ENCODE measurements at places on chromosomes 5 and 9.

DNA sequence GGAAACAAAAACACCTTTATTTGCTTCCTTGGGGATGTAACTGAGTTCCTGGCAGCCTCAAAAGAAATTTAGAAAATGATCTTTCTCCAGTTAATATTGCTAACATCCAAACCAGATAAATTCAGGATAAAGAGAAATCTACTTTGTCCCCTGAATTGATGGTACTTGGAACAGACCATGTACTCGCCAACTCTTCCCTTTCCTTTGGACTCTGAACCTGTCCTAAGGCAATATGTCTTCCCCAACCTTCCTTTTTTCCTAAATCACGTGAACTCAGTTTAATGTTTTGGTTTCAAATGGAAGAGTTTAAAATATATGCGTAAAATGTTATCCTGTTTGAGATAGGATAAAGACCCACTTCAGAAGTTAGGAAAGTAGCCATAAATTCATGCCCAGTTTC lies 28.0 kb downstream of the ACO1 start:
- no peak for DNase-seq

DNA sequence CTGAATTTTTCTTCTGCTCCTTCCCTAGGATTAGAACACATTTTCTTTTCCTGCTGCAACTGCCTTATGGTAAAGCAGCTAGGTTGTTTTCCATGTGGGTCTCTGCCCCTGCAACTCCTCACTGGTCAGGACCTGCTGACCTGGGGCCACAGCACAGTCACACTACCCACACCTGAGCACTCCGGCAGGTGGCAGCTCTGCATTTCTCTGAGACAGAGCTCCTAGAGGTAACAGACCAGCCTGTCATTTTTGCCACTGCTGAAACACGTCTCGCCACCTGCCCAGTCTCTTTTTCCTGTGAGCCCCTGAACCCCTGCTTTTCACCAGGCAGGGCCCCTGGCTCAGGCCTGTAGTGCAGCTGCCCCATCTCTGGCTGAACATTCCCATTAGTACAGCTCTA lies 609.6 kb downstream of the HINT1 start:
- no peak for DNase-seq

DNA sequence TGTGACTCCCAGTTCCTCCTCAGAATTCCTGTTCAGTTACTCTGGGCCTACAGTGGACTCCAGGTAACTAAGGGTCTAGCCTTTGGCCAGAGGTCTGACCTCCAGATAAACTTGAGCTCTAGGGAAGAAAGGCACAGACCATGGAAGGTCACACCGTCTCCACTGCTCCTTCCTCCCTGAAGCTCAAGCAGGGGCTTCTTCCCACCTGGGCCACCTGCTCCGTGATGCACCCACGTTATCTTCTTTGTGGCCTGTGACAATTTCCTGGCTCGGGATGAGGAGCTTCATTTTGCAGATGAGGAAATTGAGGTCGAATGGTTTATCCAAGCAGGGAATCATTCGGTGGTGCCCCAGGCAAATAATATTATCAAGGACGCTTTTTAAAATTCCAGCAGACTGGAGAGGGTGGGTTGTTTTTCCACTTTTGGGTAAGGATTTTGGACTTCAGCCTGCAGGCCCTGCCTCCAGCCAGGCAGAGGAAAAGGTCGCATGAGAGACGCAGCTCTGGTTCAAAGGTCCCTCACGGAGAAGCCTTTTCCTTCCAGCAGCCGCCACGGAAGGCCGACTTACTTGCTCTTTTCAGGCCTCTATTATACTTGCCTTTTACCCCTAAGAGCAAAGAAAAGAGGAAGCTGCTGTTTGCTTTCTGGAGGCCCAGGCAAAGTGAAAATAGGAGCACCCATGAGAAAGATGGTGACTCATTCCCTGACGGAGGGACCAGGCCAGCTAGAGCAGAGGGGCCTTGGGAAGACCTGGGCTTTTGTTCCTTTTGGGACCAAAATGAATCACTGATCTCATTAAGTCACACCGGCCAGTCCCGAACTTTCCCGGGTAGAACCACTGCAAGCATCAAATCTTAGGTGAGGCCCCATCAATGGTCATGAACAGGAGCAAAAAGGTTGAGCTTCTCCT lies 22.8 kb upstream of the DUSP1 start:
- no peak for DNase-seq

DNA sequence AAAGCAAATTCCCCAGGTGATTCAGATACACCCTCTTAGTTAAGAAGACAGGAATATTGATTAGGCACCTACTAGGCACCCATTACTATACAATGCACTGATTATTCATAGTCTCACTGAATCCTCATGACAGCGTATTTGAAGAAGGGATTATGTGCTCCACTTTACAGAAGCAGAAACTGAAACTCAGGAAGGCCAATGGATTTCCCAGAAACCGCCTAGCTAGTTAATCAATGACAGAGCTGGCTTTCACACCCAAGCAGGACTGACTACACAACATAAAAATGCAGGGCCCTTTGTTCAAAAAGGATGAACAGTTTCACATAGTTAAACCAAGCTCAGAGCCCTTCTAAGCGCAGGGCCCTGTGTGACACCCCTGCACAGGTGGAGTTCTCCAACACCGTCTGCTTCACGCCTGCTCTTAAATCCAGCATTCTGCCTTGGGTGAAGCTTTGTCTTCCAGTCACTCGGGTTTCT lies 117.3 kb downstream of the TTLL11 start:
- peak; percentile 94 for DNase-seq

DNA sequence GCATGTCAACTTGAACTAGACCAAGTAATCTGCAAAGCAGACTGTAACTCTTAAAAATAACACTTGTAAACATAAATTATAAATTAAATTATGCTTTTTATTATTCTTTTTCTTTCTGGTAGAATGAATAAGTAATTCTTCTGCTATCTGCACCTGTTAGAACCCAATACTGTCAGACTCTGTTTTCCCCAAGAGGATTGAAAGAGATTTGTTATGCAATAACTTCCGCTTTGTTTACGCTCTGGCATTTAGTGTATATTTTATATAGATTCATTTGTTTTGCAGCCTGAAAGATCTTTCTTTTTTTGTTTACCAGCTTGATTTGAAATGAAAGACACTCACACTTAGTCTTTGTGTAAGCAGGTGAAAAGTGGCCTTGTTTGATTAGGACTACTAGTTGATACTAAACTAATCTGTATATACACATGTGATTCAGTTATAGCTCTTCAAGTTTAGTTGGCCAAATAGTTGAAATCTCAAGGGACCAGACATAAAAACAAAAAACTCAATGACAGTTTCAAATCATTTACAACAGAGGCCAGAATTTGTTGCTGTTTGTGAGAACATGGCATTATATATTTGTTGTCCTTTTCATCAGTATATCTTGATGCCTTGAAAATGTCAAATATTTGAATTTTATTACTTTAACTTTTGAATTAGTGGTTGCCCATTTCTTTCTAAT lies 155.8 kb downstream of the PBX3 start:
- DNase-seq = no peak

- DNase-seq = no peak
These were observed 22.8 kb downstream of the PTCH1 start for GRCh38 chr9:95494022-95494415.

- DNase-seq = no peak
These were observed 11.3 kb downstream of the WWC1 start for GRCh38 chr5:168302785-168303184.

DNA sequence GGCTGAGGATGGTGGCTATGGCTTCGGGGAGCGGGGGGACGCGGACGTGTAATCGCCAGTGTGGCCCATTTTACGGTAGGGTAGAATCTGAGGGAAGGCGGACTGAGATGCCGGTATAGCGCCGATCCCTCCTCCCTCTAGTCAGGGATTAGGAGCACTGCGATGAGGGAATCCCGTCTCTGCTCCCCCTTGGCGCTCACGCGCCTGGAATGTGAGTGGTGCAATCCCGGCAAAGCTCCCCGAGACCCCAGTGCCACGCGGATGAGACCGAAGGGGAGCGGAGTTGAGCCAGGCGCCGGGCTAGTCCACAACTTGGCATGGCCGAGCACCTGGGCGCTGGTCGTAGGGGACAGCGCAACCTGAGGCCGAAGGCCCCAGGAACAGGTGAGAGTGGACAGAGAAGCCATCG lies 2.2 kb downstream of the NPR3 start:
- DNase-seq = no peak

GRCh38 chr5:139445325-139446170 lies 6.2 kb upstream of the DNAJC18 start:
- DNase-seq = no peak

- no peak for DNase-seq
These were observed 12.2 kb upstream of the MEGF9 start for GRCh38 chr9:120726484-120726883.

- no peak for DNase-seq
These were observed 701 bp upstream of the LMX1B start for GRCh38 chr9:126612813-126613641.

- no peak for DNase-seq
These were observed 110.5 kb downstream of the MEGF10 start for GRCh38 chr5:127400946-127401670.

GRCh38 chr5:65061250-65061973 lies 292.7 kb downstream of the CWC27 start:
- no peak for DNase-seq

GRCh38 chr5:103690676-103691075 lies 128.1 kb upstream of the NUDT12 start:
- no peak for DNase-seq

GRCh38 chr9:94153905-94154304 lies 69.6 kb downstream of the PTPDC1 start:
- no peak for DNase-seq

GRCh38 chr5:107830750-107831149 lies 160.0 kb upstream of the EFNA5 start:
- DNase-seq = no peak

DNA sequence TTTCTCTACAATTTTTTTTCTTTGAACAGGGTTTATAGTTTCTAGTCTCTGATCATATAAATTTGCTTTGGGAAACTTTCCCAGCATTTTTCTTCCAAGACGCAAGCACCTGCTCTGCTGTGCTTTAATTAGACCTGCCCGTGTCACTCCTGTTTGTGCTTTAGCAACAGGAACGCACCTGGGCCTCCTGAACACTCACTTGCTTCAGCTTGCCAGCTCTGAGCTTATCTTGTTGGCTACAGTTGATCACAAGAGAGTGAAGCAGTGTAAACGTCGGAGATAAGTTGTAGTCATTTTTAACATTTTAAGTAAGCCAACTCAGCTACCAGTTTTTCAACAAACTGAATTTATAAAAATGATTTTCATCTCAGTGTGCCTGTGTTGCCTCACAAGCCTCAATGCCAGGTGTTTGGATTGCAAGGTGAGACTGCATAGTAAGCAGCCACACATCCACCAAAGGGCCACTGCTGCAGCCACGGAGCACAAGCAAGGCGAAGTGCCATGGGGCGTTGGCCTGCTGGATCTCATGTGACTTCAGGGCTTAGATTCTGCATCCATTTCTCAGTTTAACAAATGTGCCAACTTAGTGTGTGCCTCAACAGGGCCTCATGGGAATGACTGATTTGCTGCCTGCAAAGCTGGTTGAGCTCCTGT lies 166.9 kb downstream of the TRIO start:
- no peak for DNase-seq

DNA sequence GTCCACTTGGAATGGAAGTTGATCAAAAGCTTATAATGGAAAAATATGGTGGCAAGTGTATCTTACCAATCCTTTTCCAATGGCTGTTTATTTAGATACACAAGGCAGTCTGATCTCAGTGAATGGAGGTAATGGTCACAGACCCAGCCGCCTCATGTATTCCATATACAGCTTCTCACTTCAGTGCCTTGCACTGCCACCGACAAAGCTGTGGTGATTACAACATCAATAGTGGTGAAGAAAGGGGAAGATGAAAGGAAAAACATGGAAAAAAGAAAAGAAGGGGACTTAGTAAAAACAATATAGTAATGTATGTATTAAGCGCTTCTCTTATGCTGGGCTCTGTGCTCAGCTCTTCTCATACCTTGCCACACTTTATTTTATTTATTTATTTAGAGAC lies 297.3 kb upstream of the RASA1 start:
- no peak for DNase-seq

DNA sequence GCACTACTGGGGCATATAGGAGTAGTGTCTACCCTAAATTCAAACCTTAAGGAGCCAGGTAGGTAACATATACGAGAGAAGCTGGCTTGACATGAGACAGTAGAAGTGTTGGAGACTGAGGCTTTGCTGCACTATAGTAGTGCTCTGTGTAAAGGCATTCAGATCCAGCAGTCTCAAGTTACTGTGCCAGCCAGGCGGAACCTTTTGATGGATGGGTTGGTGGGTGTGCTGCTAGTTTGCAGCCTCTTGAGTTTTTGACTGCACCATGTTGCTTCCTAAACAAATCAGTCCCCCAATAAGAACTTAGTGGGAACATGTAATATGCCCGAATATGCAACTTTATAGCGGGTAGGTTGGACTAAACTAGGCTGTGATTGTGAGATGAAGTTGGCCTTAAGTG lies 1.5 kb downstream of the CLTA start:
- no peak for DNase-seq

DNA sequence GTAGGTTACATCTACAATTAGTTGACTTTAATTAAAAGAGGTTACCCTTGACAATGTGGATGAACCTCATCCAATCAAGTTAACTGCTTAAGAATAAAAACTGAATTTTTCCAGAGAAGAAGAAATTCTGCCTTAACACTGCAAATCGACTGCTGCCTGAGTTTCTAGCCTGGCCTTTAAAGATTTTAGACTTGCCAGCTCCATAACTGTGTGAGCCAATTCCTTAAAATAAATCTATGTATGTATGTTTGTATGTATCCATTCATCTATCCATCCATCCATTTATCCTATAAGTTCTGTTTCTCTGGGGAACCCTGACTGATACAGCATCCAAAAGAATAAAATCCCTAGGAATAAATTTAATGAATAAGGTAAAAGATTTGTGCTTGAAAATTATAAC lies 136.1 kb downstream of the TMEM38B start:
- DNase-seq = no peak

DNA sequence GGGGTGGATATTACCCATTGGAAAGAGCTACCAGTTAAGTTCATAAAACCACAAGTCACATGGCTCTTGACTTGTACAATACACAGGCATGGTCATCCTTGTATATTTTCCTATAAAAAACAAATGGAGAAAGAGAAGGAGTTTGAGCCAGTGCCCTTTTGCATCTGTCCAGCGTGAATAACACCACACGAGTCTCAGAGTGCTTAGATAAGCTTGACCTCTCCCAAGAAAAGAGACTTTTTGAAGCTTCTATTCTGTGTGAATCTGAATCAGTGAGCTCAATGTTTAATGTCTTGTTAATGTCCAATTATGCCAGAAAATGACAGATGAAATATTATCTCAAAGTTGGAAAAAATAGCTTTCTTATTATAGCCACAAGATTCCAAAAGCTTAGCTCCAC lies 30.9 kb upstream of the LPAR1 start:
- no peak for DNase-seq

- no peak for DNase-seq
These were observed 56.3 kb upstream of the KCNN2 start for GRCh38 chr5:114305402-114306207.

DNA sequence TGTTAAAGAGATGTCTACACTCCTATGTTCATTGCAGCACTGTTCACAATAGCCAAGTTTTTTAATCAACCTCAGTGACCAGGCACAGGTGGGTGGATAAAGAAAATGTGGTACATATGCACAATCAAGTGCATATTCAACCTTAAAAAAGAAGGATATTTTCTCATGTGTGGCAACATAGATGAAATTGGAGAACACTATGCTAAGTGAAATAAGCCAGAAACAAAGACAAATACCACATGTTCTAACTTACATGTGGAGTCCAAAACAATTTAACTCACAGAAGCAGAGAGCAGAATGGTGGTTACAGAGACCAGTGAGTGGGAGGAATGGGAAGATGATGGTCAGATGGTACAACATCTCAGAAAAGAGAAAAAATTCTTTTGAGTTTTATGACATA lies 31.8 kb downstream of the ANXA1 start:
- no peak for DNase-seq

- no peak for DNase-seq
These were observed 240.8 kb upstream of the ZNF462 start for GRCh38 chr9:106622164-106622487.
